ENCODE measurements at places on chromosomes 12 and 14.

DNA sequence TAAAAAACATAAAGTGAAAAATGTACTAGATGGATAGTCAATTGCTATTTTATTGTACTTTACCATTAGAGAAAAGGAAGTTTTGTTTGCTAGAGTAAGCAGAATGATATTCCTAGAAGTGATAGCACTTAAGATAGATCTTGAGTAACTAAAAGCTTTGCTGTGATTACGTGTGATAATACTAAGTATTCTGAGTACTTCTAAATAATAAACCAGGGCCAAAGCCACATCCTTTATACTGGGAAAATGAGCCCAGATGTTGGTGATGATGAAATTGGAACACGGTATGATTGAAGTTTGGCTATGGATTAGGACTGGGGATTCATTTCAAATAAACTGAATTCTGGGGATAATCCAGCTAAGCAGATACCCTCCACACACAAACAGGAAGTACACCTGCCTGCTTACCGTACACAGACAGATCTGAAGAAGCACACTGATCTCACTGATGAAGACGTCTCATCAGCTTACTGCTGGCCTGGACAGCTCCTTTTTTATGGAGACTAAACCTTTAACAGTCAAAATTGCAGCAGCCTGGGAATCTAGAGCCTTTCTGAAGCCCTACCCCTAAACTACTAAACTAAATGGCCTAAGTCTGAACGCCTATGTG, 199.8 kb downstream of the LRFN5 start:
- no peak for DNase-seq

GRCh38 chr12:124352839-124353238, 57.9 kb downstream of the RFLNA start:
- no peak for DNase-seq

- no peak for DNase-seq
These were observed 113.0 kb downstream of the ADCK1 start for GRCh38 chr14:77912754-77913556.

DNA sequence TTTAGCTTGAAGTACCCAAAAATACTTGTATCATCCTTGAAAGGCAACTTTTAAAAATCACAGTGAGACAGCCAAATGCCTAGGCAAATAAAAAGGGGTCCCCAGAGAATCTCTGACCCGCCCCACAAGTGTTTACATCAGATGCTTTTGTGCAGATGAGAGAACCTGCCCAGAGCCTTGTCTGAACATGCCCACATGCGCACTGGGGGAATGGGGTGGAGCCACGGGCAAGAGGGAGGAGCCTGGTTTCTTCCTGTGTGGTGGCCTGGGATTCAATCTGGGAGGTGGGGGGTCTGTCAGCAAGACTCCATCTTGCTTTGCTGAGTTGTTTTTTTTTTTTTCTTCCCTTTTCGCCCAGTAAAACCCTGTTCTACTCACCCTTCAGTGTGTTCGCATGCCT, 381.7 kb upstream of the CCDC196 start:
- DNase-seq: no peak

GRCh38 chr14:38507299-38507698, 251.4 kb upstream of the CLEC14A start:
- DNase-seq: no peak

GRCh38 chr12:75888874-75889613, 142.5 kb downstream of the PHLDA1 start:
- no peak for DNase-seq

GRCh38 chr14:104112113-104112505, 26.3 kb upstream of the KIF26A start:
- no peak for DNase-seq

DNA sequence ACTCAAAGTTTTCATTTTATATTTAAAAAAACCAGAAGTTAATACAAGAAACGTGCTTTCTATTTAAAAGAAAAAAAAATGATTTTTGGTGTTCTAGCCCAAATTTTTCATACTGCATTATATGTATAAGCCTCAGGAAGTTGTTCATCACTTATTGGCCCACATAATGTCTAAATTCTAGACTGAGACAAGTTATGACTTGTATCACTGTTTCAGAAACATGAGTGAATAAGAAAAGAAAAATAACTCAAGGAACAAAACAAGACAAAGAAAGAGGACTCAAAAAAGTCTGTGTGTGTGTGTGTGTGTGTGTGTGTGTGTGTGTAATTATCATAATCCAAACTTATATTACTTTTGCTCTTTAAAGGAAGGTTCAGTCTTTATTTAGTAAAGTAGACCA, 929.8 kb downstream of the GALC start:
- no peak for DNase-seq

DNA sequence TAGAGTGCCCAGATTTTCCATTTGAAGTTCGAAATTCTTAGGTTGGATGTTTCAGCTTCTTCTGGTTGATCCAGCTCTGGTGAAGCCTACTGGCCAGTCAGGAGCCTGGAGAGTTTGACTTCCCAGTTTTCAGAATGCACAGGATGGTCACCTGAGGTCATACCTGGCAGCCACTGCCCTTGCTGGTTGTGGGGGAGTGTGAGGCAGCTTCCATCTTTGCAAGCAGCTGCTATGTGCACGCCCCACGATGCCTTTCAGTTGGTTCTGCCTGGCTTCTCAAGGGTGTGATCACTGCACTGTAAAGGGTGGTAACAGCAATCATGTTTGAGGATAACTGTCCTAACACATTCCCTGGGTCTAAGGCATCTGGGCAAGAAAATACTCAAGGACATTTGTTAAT, 15.4 kb downstream of the CCDC92 start:
- DNase-seq: no peak

- DNase-seq: no peak
These were observed 90.4 kb downstream of the PPP2R5C start for GRCh38 chr14:101851736-101852405.

GRCh38 chr14:77605392-77605972, 11.0 kb downstream of the SPTLC2 start:
- no peak for DNase-seq

GRCh38 chr14:101820283-101820798, 58.8 kb downstream of the PPP2R5C start:
- DNase-seq: no peak

GRCh38 chr14:104364830-104365229, 214.7 kb upstream of the C14orf180 start:
- DNase-seq: no peak

GRCh38 chr12:89636052-89636775, 72.4 kb downstream of the ATP2B1 start:
- DNase-seq: no peak

DNA sequence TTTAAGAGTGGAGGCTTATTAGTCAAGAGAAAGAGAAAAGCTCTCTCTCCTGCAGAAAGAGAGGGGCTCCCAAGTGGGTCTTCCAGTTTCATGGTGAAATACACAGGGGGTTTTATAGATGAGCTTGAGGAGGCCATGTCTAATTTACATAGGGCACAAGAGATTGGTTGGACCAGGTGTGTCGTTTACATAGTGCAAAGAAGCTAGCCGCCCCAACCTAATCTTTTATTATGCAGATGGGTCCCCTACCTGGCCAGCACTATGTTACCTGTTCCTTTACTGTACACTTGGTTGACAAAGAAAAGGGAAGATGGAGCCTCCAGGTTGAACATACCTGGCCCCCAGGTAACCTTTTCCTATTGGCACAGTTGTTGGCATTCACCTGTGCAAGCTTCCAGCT, 195.0 kb downstream of the PIK3C2G start:
- DNase-seq: no peak

- no peak for DNase-seq
These were observed 87.8 kb downstream of the ZFP36L1 start for GRCh38 chr14:68704736-68705720.

- no peak for DNase-seq
These were observed 6.1 kb downstream of the TCP11L2 start for GRCh38 chr12:106308611-106309010.

GRCh38 chr12:17278946-17279345, 673.0 kb upstream of the LMO3 start:
- no peak for DNase-seq

DNA sequence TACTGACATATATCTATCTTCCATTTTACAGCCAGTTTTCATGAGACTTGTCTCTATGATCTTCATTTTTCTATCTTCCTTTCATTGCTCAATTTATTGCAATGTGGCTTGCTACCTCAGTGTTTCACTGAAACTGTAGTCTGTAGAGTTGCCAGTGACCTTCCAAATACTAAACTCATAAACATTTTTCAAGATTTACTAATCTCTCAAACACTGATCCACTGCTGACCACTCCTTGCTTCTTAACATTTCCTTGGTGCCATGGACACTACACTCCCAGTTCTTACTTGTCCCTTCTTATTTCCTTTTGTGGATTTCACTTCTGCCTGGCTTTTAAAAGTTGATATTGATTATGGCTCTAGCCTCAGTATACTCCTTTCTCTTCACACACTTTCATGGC, 95.4 kb upstream of the SLCO1C1 start:
- no peak for DNase-seq

DNA sequence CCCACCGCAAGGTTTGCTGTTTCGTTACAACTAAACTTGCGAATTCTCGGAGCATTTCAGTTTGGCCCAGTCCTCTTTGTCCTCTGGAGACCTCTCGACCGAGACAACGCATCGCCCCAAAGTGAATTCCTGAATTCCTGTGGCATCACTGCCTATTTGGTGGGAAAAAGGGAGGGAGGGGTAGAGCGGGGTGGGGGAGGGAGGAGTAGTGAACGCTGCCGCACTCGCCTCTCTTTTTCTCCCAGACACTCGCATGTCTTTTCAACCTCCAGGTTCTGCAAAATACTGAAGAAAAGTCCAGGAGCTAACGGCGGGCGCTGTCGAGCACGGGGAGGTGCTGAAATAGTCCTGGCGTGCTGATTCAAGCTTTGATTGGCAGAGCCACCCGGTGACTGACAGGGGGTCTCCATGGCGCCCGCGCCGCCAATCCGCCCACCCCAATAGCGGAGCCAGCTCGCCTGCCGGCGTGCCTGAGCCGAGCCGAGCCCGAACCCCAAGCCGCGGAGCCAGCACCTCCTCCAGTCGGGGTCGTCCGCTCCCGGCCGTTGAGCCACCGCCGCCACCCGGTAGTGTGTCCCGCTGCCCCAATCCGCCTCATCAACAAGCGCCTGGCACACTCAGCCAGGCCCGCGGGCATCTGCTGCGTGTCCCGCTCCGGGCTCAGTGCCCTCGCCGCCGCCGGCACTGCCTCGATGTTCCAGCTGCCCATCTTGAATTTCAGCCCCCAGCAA, at the start of gene SIX6:
TSS of gene SIX6 (plus strand) at position 440 of the 731 bp plus-strand sequence. CDS start at position 693, 253 bp downstream.
- DNase-seq: no peak

DNA sequence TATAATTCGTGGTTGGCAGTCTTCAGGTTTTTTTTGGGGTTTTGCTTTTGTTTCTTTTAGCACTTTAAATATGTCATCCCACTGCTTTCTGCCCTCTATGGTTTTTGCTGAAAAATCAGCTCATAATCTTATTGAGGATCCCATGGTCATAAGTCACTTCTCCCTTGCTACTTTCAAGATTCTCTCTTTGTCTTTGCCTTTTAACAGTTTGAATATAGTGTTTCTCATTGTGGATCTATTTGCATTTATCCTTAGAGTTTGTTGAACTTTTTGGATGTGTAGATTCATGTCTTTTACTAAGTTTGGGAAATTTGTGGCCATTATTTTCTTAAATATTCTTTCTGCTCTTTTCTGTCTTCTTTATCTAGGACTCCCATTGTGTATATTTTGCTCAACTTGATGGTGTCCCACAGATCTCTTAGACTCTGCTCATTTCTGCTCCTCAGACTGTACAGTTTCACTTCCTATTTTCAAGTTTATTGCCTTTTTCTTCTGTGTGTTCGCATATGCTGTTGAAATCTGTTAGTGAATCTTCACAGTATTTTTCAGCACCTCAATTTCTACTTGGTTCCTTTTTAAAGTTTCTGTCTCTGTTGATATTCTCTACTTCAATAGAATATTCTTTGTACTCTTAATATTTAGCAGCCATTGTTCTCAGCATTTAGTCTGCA, 70.8 kb downstream of the WNK1 start:
- DNase-seq: no peak

- no peak for DNase-seq
These were observed 138.2 kb upstream of the LHX5 start for GRCh38 chr12:113609692-113610469.

GRCh38 chr14:52299692-52300278, 14.3 kb upstream of the PTGER2 start:
- DNase-seq: peak; percentile 29

GRCh38 chr12:8841778-8842177, 19.4 kb downstream of the A2ML1 start:
- no peak for DNase-seq

DNA sequence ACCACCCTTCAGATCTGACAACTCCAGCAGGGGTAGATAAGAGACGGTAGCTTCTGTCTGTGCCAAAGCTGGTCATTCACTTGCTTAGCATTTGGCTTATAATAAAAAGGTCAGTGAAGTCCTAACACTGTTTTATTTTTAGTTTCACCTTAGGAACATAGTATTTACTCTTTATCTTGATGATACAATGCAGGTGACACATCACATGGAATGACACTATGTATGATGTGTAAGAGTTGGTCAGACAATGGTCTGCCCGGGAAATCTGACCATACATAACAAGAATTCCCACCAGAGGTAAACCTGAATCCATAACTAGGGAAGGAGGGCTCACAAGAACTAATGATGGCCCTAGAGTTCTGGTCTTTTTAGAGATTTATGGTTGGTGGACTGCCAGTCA, 66.6 kb downstream of the IFNG start:
- no peak for DNase-seq

DNA sequence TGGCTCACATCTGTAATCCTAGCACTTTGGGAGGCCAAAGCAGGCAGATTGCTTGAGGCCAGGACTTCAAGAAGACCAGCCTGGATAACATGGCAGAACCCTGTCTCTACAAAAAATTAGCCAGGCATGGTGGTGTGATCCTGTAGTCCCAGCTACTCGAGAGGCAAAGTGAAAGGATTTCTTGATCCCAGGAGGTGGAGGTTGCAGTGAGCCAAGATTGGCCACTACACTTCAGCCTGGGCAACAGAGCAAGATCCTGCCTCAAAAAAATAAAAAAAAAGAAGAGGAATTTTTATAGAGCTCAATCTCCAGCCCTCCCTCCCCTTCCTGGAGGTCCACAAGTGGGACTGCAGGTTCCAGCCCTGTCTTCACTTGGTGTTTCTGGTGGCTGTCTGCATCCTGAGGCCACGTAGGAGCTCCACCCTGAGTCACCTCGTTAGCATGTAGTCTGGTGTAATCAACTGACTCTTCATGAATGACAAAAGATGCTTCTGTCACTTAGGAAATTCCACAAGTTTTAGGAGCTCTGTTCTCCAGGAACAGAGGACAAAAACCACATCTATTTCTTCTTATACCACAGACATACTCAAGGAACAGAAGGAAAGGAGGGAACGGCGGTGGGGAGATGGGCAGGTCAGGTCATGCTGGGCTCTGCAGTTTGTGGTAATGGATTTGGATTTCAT, 16.2 kb downstream of the CCDC62 start:
- no peak for DNase-seq

GRCh38 chr12:101703487-101703886, 6.0 kb downstream of the CHPT1 start:
- DNase-seq: no peak

DNA sequence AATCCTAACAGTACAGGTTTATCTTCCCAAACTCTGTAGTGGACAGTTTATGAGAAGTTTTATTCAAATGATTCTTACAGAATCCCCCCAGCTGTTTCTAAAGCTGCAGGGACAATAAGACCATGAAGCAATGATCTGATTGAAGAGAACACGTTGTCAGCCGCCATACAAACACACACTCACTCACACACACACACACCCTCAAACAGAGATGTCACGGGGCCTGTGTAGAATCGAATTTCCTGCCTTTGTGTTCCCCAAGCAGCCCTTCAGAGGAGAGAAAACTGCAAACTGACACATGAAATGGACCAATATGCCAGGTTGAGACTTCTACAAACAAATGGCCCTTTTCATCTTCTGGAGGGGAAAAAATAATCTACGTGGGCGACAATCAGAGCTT, 80.5 kb upstream of the TBX3 start:
- no peak for DNase-seq

- DNase-seq: no peak
These were observed 60.8 kb downstream of the SAMD4A start for GRCh38 chr14:54627540-54628363.
